Germinal center (tissue), 1 donor: ENCODE measurements at places on chromosomes 11 and 22.

GRCh38 chr11:18294862-18295261 lies 27.1 kb downstream of the HPS5 start:
- no peak for DNase-seq

DNA sequence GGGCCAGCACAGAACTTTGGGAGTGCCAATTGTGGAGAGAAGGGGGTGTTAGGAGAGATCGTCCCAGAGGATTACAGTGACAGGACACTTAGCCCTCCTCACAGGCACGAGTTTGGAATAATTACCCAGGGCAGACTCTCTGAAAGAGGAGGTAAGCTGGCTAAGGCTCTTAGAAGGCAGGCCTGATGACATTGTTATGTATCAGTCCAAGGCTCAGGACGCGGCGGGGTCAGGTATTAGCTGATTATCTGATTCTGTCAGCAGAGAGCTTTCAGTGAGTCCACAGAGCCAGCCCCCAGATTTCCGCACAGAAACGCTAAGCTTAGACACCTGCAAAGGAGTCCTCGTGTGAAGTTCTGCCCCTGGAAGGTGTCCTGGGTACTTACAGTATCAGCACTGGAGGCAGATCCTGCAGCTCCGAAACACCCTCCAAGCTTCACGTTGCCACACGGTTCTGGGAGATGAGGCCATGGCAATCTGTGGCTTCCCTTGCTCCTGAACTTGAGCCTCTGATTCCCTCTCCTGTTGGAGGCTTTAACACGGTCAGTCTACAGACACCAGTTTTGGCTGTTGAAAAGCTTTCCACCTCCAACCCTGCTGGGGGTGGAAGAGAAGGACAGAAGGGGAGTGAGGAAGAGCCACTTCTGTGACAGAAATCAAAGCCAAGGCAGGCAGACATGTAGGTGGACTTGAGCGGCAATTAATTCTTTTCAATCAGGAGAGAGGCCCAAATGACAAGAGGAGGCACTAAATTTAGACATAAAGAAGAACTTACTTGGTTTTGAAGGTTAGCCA lies 123.6 kb upstream of the CADM1 start:
- no peak for DNase-seq

DNA sequence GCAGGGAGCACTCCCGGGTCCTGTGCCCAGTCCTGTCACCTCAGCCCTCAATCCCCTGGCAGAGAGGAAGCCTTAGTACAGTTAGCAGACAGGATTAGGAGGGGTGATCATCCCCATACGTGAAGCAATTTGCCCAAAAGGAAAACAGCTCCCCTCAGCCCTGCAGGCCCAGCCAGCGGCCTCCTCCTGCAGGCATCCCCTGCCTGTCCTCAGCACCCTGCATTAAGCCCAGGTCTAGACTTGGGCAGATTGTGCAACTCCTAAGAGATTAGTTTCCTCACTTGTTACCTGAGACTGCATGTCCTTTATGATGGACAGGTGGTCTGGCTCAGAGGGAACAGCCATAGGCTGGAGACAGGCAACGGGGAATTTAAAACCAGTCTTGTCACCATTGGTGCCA lies 95.5 kb upstream of the TMEM45B start:
- DNase-seq = no peak

DNA sequence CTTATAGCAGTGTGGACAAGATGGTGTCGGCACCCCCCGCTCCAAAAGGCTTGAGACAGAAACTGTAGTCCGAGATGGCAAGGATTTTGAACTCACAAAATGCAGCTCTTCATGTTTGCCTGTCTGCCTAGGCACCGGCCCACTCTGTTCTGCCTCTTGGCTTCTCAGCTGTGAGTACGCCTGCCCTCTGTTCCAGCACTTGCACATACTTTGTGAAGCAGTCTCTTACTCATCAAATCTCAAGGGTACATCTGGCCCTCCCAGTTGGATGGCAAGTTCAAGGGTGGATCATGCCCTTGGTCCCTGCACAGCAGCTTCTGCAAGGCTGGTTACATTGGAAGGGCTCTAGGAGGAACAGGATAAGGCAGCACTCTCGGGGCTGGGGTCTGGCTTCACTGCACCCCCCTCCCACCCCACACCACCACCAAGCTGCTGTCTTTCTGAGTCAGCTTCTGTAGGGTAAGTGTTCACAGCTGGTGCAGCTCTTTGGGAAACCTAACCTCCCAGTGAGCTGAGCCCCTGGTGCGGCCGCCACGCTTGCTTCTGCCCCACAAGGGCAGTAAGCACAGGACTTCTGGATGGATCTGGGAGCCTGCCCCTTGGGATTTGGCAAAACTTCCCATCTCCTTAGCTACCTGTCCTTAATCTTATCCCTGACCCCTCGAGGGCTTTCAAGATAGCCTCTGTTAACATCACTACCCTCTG lies 37.2 kb downstream of the FAM83F start:
- no peak for DNase-seq

DNA sequence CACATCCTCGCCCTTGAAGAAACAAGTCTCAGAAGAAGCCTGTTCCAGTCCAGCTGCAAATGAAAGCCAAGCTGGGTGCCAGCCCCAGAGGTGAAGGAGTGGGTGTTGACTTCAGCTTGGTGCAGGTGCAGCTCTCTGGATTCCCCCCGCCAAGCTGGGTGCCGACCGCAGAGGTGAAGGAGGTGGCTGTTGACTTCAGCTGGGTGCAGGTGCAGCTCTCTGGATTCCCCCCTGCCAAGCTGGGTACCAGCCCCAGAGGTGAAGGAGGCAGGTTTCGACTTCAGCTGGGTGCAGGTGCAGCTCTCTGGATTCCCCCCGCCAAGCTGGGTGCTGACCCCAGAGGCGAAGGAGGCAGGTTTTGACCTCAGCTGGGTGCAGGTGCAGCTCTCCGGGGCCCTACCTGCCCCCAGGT lies 1234.0 kb downstream of the TBC1D22A start:
- peak; percentile 78 for DNase-seq
